Spinal cord (tissue), 10 donors: ENCODE measurements at places on chromosomes 1 and 21.

DNA sequence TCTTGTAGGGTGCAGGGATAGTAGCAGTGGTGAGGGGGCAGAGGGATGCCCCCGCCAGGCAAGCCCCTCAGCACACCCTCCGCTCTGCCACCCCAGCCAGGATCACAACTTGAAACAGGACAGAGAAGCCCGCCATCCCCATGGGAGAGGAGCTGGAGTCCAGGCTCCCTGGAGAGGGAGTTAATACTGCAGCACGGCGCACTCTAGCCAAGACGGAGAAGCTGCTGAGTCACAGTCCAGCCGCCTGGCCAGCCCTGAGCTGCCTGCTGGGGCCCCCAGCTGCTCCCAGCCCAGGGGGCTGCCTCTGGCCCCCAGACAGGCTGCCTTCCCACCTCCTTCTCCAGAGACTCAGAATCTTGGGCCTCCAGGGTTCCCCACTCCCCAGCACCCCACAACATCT, 87.2 kb downstream of the SYT2 start:
- no peak for DNase-seq

DNA sequence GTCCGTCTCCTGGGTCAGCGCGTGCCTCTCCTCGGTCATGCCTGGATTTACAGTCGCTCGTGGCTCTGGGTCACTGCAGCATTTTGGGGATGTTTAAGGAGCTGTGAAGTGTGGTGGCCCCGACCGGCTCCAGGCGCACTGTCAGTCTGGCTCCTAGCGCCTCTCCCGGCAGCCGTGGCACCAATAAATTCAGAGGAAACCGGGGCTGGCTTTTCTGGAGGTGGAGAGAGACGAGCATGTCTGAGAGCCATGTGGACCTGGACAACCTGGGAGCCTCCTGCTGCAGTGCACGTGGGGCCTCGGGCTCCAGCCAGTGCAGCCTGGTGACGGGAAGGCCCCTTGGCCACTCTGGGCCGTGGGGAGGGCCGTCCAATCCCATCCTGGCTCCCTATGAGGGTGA, 17.1 kb downstream of the PLCH2 start:
- DNase-seq = no peak

GRCh38 chr1:153493343-153493960, 33.0 kb upstream of the S100A7 start:
- DNase-seq = no peak

DNA sequence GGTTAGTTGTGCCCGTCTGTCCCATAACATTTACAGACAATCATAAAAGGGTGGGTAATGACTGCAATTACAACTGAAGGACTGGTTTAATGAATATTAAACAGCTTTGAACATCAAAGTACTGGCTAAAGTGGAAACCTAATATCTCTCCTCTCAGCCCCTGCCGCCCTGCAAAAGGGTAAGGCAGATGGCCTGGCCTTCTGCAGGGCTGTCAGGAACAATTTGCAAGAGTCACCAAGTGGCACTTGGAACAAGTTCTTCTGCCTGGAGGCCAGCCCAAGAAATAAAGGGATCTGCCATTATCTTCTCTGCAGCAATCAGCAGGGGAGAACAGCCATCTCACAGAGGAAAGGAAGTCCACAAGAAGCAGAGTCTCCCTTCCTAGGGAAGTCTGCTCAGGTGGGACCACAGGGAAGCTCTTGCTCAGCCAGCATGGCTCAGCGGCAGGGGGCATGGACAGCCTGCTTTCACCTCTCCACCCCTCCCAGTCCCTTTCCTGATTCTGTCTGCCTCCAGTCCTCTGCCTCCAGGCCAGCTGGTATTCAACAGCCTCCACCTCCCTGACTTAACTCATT, 96.1 kb downstream of the TRABD2B start:
- DNase-seq = no peak

GRCh38 chr1:212794561-212795014, 2.9 kb downstream of the TATDN3 start:
- DNase-seq = no peak

GRCh38 chr1:159817276-159818041, 9.2 kb upstream of the SLAMF8 start:
- no peak for DNase-seq

DNA sequence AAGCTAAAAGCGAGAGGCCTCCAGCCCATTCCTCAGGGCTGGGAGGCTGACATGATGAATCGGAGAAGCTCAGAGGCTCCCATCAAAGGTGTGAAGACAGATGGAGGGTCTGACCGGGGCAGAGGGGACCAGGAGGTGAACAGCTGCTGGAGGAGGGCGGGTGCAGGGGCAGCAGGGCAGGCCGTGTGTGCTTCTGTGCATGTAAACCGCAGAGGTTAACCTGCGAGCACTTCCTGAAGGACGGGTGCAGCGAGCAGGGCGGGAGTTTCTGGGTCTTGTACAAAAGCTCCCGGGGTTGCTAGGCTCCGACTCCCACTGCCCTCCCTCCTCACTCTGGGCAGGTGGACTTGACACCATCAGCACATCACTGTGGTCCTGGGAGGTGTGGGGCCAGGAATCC, 75.2 kb downstream of the PAX7 start:
- DNase-seq = no peak

DNA sequence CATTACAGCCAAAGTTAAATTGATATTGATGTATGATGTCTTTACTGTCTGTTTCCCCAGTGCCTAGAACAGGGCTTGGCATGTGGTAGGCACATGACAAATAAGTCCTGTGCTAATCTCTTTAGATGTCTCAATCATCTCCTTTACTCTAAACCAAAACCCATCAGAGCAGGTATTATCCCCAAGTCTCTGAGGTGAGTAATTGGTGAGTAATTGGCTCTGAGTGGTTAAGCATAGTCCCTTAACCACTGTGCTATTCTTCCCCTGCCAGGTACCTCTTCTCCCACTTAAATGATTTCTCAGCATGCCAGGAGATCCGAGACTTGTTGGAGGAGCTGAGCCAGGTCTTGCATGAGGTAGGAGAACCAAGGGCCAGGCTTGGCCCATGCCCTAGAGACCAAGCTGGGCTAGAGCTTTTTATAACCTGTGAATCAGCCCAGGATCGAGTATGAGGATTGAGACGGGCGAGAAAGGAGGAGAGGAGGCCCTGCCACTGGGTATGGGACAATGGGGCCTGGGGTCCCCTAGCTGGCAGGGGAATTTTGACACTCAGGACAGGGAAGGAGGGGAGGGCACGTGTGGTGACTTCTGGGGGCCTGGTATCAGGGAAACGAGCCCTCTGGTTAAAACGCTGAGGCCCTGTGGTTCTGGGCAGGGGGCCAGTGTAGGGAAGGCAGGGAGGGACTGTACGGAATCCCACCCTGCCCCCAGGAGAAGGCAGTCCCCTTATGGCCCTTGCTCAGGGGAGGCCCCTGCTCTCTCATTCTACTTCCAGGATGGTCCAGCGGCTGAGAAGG, 4.5 kb downstream of the CNKSR1 start:
- no peak for DNase-seq

DNA sequence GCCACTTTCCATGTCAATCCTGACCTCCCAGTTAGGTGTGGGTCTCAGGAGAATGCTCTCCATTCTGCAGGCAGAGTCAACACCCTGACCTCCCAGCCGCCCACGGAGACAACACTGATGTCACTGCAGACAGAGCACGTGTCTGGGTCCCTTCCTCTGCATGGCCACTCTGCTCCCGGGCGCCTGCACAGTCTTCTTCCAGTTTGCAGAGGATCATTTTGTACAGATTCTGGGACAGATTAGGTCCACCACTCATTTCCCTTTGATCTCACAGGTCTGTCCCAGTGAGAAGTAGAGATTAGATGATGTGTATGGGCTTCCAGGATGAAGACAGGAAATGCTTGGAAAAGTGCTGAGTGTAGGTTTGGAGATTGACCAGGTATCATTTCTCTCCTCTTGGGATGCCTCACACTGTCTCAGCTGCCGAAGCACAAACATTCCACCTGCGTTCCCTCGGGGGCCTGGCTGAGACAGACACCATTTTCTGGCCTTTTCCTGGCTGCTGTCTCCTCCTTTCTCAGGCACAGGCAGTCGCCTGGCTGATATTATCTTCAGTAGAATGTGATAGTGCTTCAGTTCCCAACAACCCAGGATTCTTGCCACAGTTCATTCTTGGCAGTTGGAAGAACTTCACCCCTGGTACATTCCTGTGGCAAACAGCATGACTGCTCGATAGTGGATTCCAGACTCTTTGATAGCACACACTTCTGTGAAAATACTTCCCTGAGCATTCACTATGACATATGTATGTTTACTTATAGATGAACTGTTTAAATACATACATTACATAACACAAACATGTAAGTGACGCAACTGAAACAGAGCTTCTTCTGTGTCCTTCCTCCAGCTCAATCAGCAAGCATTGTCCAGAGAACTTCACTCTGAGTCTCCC, 7.9 kb downstream of the MYBPHL start:
- peak; percentile 27 for DNase-seq

DNA sequence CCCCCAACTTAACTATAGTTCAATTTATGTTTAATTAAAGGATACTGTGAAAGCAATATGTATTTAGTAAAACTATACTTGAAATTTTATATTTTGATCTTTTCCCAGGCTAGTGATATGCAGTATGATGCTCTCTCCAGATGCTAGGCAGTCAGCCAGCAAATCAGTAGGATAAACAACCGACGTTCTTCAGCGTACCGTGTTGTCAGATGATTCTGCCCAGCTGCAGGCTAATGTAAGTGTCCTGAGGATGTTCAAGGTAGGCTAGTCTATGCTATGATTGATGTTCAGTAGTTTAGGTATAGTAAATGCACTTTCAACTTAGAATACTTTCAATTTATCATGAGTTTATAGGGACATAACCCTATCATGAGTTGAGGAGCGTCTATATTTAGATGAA, 762.6 kb downstream of the MRPL39 start:
- no peak for DNase-seq

DNA sequence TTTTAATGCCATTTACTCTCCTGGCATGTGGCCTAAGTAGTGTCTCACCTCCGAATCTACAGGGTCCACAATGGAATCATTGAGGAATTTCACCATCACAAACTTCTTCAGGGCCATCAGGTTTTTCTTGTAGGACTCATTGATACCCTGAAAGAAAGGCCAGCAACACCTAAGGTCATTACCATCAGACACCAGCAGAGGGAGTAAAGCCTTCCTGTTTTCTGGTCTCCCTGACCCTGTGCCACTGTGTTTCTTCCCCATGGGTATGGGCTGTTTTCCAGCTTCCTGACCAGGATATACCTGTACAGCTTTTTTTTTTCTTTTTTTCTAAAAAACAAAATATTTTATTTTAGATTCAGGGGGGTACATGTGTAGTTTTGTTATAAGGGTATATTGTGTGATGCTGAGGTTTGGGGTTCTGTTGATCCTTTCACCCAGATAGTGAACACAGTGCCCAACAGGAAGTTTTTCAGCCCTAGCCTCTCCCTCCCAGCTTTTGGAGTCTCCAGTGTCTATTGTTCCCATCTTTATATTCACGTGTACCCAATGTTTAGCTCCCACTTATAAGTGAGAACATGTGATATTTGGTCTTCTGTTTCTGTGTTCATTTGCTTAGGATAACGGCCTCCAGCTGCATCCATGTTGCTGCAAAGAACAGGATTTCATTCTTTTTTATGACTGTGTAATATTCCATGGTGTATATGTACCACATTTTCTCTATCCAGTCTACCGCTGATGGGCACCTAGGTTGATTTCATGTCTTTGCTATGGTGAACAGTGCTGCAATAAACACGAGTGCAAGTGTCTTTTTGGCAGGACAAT, 18.3 kb downstream of the PPT1 start:
- peak; percentile 39 for DNase-seq
